ENCODE measurements at places on chromosomes 1 and 21.

- peaks cover 75% of the 10 kb centered on the region for H3K4me1 ChIP-seq
- H3K27ac ChIP-seq: peak overlapping the region; percentile 98
- no peak for DNase-seq
- H3K36me3 ChIP-seq: peaks cover 7% of the 10 kb centered on the region
Measured at GRCh38 chr21:37383784-37384311, 17.3 kb downstream of the DYRK1A start.

- H3K27ac ChIP-seq: no peak within 1 kb of the TSS
- no peaks in the 10 kb centered on the region for H3K36me3 ChIP-seq
- peaks cover 22% of the 10 kb centered on the region for H3K27me3 ChIP-seq
- H3K4me1 ChIP-seq: no peaks in the 10 kb centered on the region
- H3K4me3 ChIP-seq: no peak within 1 kb of the TSS
Measured at GRCh38 chr1:182952677-182953444, at the start of gene SHCBP1L. Gene SHCBP1L, minus strand, starts transcription at chr1:182953166. Its CDS starts 33 bp downstream, at chr1:182953133.

DNA sequence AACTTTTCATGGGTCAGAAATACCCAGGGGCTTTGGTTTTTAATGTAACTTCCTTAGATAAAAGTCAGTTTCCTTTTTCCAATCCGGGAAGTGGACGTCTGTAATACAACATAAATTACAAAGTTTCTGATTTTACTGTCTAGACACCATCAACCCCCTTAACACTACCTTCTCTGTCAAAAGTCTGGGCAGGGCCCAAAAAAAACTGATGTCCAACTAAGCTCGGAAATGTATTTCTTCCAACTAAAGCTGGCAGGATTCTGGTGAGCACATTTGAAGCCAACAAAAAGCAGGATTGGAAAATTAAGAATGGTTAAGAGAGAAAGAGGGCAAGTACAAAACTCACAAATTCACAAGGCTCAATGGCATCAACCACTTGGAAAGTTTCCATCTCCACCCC is 24.3 kb downstream of the DDAH1 start:
- peaks cover 6% of the 10 kb centered on the region for H3K27me3 ChIP-seq
- no peak overlapping the region for H3K4me3 ChIP-seq
- H3K27ac ChIP-seq: no peak overlapping the region
- no peaks in the 10 kb centered on the region for H3K4me1 ChIP-seq

GRCh38 chr1:226082959-226083301 is 20.4 kb downstream of the H3-3A start:
- DNase-seq: peak; percentile 47
- H3K4me1 ChIP-seq: peaks cover 8% of the 10 kb centered on the region
- no peaks in the 10 kb centered on the region for H3K36me3 ChIP-seq
- H3K4me3 ChIP-seq: peak overlapping the region; percentile 98
- H3K27ac ChIP-seq: no peak overlapping the region

GRCh38 chr1:211920602-211921226 is 90.2 kb upstream of the LPGAT1 start:
- no peak overlapping the region for H3K4me3 ChIP-seq
- no peaks in the 10 kb centered on the region for H3K36me3 ChIP-seq
- no peak overlapping the region for H3K27ac ChIP-seq

- H3K36me3 ChIP-seq: peaks cover 6% of the 10 kb centered on the region
- no peaks in the 10 kb centered on the region for H3K4me1 ChIP-seq
- DNase-seq: no peak
- no peaks in the 10 kb centered on the region for H3K27me3 ChIP-seq
- no peak overlapping the region for H3K4me3 ChIP-seq
- no peak overlapping the region for H3K27ac ChIP-seq
Measured at GRCh38 chr21:38721055-38721454, 84.7 kb upstream of the ETS2 start.

DNA sequence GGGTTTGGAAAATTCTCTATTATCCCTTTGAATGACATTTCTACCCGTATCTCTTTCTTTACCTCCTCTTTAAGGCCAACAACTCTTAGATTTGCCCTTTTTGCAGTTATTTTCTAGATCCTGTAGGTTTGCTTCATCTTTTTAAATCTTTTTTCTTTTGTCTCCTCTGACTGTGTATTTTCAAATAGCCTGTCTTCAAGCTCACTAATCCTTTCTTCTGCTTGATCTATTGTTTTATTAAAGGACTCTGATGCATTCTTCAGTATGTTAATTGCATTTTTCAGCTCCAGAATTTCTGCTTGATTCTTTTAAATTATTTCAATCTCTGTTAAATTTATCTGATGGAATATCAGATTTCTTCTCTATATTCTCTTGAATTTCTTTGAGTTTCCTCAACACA is 324.3 kb downstream of the PLA2G4A start:
- no peak overlapping the region for H3K27ac ChIP-seq

DNA sequence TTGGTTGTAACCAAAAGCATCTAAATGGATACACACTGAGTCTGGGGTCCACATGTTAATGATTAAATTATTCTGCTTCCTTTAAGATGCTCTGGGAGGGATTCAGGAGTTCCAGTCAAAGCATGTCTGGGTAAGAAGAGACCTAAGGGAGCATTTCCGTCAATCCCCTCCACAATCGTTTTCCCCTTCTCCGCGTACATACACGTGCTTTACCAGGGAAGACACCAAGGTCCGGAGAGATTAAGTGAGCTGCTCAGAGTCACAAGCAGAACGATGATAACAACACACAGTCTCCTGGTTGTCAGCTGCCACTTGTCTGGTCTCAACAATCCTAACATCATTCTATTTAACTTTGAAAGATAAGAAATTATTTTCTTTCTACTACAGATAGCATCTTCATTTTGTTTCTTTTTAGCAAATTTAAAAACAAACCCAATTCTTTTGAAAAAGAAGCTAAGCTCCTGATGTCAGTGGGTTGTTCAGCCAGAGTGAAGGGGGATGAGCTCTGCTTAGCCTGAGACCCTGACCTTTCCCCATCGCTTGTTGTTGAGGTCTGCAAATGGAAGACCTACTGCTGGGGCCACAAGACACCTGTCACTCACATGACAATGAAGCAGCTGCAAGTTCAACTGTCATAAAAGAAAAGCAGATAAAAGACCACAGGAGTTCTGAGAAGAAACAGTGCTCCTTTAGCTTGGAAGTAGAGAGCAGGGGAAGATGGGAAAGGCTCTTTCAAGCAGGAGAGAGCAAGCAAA is 4.5 kb downstream of the PAFAH2 start:
- no peak for DNase-seq
- H3K27me3 ChIP-seq: no peaks in the 10 kb centered on the region
- H3K4me3 ChIP-seq: peak overlapping the region; percentile 30

GRCh38 chr1:66371233-66372005 is 162.5 kb upstream of the SGIP1 start:
- H3K4me3 ChIP-seq: peak overlapping the region; percentile 78
- H3K27me3 ChIP-seq: no peaks in the 10 kb centered on the region
- peaks cover 99% of the 10 kb centered on the region for H3K4me1 ChIP-seq
- peak; percentile 35 for DNase-seq

DNA sequence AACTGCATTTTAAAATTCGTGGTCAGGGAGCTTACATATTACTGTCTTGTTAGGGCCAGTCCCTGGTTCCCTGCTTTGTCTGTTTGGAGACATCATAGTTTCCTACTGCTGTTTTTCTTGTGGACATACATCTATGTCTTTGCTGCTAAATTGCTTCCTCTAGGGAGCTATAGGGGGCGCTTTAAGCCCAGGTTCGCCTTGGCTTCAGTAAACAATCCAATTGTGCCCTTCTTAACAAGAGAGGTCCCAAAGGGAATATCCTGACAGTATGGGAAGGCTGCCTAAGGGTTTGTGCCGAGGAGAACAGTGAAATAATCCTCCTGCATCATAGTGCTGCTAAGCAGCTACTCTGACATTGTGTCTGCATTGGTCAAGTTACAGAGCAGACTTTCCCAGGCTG is 112.5 kb downstream of the USH2A start:
- no peaks in the 10 kb centered on the region for H3K27me3 ChIP-seq
- no peak for DNase-seq
- no peaks in the 10 kb centered on the region for H3K4me1 ChIP-seq
- no peak overlapping the region for H3K4me3 ChIP-seq
- H3K36me3 ChIP-seq: peaks cover 3% of the 10 kb centered on the region

DNA sequence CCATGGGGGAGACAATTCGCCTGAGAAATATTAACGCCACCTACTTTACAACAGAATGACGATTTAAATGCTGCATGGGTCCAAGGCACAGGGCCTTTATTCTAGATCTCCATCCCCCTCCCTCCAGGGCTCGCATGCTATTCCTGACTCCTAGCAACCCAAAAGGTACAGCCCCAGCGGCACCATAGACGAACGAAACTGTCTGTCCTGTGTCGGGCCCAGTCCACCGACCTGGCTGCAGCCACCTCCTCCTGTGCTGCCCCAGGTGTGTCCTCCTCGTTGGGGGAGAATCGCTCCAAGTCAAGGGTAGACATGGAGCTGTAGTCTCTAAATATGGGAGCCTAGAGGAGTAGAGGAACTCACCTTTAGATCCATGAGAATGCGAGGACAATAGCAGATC is 196.5 kb downstream of the TOMM20 start:
- no peak for DNase-seq
- H3K4me3 ChIP-seq: no peak overlapping the region
- H3K36me3 ChIP-seq: no peaks in the 10 kb centered on the region
